Left renal pelvis (tissue), 4 donors: ENCODE measurements at places on chromosomes 13 and 19.
A peak's percentile ranks its signal among the peaks of the same experiment; 100 is the strongest.

DNA sequence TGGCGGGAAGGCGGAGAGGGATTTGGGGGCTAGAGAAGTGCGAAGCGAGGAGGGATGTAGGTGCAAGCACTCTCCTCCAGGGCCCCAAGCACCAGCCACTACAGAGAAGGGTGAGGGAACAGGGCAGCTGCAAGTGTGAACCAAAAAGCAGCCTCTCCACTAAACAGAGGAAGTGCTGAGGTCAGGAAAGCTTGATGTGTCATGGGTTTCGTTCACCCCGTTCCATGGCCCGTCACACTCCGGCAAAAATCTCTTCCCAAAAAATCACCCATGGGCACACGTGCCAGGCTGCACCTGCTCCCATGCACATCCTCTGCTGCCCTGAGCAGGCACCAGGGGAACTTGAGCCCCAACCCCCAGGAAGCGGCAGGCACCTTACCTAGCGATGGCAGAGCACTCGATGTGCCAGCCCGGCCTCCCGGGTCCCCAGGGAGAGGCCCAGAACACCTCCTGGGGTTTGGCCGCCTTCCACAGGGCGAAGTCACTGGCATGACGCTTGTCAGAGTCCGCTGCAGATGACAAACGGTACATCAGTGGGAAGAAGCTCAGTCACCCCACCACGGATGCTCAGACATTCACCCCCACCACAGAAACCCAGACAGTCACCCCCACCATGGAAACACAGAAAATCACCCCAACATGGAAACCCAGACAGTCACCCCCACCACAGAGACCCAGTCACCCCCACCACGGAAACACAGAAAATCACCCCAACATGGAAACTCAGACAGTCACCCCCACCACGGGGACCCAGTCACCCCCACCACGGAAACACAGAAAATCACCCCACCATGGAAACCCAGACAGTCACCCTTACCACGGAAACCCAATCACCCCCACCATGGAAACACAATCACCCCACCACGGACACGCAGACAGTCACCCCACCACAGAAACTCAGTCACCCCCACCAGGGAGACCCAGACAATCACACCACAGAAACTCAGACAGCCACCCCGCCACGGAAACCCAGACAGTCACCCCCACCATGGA lies 29.0 kb downstream of the CARS2 start:
- DNase-seq: no peak

DNA sequence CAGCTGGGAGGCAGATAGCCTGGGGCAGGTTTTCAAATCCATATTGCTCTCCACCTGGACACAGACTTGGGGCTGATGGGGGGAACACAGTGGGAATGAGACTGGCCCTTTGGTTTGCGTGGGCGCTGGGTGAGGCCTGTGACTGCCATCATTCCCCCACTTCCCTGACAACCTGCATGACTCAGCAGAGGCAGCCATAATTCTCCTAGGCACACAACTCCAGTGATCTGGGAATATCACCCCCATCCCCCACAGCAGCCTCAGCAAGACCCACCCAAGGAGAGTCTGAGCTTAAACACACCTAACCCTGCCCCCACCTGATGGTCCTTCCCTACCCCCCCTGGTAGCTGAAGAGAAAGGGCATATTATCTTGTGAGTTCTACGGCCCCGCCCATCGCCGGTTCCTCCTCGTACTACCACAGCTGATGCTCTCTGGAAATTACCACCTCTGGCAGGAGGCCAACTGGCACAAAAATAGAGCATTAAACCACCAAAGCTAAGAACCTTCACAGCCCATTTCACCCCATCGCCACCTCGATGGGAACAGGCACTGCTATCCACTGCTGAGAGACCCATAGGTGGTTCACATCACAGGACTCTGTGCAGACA lies 71.0 kb downstream of the RNF17 start:
- DNase-seq: no peak

- no peak for DNase-seq
Measured at GRCh38 chr13:27601803-27602202, 18.5 kb downstream of the LNX2 start.

- DNase-seq: no peak
Measured at GRCh38 chr13:26446751-26447150, 110.7 kb upstream of the WASF3 start.

DNA sequence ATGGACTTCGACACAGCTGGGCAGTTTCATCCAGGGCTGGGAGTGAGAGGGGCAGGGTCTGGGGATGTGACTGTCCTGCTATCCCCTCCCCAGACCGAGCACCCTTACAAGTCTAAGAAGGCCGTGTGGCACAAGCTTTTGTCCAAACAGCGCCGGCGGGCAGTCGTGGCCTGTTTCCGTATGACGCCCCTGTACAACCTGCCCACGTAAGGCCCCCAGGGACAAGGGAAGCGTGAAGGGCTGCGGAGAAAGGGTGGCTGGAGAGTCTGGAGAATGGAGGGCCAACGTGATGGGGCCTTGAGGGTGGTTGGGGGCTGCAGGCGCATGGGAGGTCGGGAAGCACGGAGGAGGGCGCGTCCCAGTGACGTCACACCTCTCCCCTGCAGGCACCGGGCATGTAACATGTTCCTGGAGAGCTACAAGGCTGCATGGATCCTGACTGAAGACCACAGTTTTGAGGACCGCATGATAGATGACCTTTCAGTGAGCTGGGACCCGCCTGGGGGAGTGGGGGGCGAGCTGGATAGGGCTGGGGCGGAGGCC lies 89.5 kb downstream of the MAP4K1 start:
- DNase-seq: no peak

GRCh38 chr13:98834254-98834960 lies 81.9 kb upstream of the SLC15A1 start:
- no peak for DNase-seq

- peak; percentile 91 for DNase-seq
Measured at GRCh38 chr19:46495786-46496099, at the start of gene PNMA8B. Gene PNMA8B (minus strand): TSS chr19:46495867. CDS start chr19:46495465, 402 bp downstream.
